Immature natural killer cell (primary cell): ENCODE measurements at places on chromosomes 6 and 20.

DNA sequence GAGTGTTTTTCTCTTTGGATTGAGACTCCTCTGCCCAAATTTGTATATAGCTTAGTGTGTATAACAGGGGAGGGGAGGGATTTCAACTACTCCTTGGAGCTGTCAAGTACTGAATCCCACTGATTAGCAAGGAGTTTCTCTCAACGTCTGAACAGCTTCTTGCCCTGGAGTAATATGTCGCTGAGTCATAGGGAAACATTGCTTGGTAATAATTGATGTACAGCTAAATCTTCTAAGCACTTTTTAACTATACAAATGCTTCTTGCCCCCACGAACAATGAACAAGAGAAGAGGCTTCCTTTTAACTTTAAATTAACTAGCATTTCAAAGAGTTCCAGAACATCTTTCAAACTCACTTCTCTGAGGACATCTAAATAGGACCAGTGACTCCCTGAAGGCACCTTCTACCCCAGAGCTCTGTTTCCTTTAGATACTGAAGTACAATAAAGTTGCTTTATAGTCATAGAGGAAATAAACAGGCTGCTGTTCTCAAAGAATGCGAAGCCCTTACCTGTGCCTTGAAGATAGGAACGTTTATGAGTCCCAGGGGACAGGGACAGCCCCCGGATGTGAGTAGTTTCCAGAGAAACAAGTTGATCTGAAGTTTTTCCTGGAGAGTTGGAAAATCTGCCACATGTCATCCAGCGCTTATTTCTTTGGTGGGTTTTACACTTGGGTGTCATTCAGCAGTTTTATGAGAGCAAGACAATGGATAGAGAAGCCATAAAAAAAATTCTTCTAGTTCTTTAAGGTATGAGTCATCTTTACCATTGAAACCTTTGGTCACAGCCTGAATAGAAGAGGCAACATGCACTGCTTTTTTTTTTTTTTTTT, 462.5 kb upstream of the BTBD3 start:
- no peak for DNase-seq

- DNase-seq = no peak
Measured at GRCh38 chr6:73942592-73943186, 246.7 kb downstream of the CD109 start.

DNA sequence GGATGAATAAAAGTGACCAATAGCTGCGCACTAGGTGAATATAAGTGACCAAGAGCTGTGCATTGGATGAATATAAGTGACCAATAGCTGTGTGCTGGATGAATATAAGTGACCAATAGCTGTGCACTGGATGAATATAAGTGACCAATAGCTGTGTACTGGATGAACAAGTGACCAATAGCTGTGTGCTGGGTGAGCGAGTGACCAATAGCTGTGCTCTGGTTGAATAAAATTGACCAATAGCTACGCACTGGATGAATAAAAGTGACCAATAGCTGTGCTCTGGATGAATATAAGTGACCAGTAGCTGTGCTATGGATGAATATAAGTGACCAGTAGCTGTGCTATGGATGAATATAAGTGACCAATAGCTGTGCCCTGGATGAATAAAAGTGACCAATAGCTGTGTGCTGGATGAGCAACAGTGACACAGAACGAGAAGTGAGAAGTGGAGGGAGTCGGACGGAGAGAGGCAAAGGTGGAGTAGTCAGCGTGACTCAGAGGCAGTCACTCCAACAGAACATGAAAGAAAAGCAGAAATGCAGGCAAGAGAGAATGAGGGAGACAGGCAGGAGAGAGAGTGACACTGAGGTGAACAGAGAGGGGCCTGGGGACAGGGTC, 38.5 kb downstream of the RBM38 start:
- DNase-seq = no peak

DNA sequence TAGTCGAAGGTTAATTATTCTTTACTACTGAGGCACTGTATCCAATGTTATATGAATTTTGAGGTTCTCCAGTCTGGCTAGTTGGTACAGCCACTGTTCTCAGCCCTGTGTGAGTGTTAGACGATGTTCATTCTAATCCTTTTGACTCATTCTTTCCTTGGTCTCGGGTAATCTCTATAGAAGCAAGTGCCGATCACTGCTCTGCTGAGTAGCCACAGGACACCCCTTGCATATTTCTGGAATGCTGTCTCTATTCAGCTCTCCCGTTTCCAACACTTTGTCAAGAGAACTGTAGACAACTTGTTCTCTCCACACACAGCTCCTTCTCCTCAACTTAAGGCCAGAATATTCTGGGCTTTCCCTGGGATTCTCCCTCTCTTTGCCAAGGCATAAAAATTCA, 42.4 kb upstream of the PLCB1 start:
- no peak for DNase-seq

DNA sequence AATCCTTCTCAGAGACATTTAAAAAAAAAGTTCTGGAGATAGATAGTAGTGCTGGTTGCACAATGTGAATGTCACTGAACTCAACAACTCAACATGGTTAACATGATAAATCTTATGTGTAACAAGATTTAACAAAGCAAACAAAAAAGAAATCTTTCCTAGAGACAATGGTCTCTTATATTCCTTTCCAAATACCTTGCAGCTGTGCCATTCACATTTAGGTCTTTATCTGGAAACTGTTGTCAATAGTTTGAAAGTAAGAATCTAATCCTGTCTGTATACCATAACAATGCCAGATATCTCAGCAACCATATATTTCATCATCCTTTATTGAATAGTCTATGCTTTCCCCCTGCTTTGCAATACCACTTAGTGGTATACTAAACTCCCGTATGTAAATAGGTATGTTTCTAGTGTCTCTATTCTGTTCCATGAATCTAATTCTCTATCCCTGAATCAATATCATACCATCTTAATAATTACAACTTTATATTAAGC, 2.1 kb downstream of the SERAC1 start:
- no peak for DNase-seq

DNA sequence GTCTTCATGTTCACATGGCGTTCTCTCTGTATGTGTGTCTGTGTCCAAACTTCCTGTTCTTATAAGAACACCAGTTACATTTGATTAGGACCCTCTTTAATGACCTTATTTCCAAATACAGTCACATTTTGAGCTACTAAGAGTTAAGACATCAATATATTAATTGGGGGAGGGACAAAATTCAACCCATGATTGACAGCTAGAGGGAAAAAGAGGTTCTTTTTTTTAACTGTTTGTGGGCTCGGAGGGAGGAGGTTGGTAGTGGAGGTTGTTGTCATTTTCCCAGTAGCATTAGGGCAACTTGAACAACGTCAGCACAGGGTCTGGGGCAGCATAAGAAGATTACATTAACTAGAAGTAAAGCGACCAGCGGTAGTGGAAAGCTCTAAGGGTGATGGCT, 2.3 kb upstream of the GMDS start:
- no peak for DNase-seq

GRCh38 chr6:4942673-4943009, 61.2 kb downstream of the RPP40 start:
- peak; percentile 30 for DNase-seq

- no peak for DNase-seq
Measured at GRCh38 chr6:36389353-36389752, 1.9 kb upstream of the ETV7 start.

DNA sequence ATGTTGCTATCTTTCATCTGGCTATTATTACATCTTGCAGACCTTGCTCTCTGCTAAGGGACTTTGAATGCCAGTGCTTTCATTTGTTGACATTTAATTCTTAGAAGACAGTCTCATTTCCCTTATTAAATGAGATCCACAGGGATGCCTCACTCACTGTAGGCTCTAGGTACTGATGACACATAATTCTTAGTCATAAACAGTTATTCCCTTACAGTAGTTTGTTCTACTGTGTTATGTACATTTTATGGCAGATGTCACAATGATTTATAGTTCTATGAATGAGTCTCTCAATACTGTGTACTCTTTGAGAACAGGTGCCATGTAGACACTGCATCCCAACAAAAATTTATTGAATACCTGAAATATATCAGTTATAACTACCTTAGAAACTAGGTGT, 70.3 kb downstream of the FAM83B start:
- no peak for DNase-seq

DNA sequence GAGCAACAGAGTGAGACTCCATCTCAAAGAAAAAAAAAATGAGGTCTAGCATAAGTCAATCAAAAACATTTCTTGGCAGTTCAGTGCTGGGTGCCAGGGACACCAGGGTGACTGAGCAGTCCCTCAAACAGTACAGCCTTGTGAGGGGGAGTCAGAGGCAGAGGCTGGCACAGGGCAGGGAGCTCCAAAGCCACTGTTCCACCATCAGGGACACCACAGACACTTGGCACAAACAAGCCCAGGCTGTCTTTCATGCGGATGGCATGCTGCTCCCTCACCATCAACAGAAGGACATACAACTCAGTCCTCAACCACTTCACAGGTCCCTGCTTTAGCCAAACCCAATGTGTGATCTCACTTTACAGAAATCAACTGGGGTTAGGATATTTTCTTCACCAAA, 36.0 kb upstream of the GRM4 start:
- DNase-seq = peak; percentile 58

DNA sequence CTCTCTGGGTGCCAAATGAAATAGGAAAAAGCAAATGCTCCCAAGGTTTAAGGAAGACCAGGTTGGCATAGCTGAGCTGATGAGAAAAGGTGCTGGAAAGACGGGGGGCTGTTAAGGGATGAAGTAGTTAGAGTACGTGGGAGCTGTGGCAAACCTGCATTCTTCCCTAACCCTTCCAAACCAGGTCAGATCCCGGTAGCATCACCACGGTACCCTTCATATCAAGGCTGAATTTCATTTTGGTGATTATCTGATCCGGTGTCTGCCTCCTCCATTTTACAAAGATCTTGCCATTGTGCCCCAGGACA, 68.0 kb upstream of the PIM1 start:
- DNase-seq = no peak

- DNase-seq = no peak
Measured at GRCh38 chr20:50152394-50153152, 950 bp downstream of the PEDS1 start.

DNA sequence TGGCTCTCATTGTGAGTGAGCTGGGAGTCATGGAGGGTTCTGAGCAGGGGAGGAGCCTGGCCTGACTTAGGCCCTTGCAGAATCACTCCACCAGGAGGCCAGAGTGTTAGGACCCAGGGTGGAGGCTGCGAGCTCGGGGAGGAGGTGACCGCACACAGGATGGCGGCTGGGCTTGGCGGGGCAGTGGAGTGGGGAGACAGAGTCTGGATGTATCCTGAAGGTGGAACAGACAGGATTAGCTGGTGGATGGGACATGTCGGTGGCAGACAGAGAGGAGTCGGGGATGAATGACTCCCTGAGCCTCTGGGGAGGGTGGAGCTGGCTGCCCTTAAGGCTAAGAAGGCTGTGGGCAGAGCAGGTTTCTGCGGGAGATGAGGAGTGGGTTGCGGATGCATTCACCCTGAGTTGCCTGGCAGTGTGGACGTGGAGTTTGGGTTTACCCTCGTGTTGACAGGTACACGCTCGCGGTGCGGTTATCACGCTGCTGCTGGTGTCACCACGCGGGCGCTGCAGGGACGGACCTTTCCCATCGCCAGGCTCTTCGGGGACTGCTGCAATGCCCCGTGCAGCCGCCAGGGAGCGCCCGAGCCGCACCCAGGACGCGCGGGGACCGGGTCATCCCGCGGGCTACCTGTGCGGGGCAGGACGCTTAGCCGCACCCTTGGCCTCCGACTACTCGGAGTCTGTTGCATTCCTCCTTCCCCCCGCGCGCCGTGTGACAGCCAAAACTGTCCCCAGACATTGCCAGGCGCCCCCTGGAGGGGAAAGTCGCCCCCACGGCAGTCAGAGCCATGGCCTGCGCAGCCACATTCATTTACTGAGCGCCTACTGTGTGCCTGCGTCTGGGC, 43.0 kb upstream of the PTGIS start:
- peak; percentile 80 for DNase-seq

DNA sequence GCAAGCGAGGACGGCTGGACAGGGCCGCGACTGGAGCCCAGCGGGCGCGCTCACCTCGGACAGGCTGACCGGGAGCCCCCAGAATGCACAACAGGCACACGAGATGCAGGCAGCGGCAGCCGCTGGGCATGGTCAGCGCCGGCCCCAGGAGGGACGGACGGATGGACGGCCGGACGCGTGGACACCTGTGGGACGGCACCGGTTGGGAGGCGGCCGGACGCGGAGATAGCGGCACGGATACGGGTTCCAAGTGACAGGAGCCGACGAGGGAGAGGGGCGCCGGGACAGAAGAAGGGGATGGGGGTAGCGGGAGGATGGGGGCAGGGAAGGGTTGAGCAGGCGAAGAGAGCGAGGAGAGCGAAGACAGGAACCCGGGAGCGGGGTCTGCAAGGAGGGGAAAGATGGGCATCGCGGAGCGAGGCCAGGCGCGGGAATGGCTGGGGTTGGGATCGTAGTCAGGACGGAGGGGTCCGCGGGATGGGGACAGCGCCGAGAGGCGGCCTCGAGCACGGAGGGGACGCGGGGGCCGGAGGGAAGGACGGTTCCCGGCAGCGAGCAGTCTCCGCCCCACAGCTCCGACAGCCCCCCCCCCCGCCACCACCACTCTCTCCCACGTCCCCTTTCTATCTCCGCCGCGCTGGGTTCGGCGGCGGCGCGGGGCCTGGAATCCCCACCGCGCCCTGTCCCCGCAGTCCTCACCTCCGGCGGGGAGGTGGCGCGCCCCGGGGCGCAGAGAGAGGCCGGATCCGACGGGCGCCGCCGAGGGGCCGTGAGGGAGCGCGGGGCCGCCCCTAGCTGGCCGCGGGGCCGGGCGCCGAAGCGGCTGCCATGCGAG, 435 bp downstream of the DLK2 start:
- DNase-seq = peak; percentile 63

DNA sequence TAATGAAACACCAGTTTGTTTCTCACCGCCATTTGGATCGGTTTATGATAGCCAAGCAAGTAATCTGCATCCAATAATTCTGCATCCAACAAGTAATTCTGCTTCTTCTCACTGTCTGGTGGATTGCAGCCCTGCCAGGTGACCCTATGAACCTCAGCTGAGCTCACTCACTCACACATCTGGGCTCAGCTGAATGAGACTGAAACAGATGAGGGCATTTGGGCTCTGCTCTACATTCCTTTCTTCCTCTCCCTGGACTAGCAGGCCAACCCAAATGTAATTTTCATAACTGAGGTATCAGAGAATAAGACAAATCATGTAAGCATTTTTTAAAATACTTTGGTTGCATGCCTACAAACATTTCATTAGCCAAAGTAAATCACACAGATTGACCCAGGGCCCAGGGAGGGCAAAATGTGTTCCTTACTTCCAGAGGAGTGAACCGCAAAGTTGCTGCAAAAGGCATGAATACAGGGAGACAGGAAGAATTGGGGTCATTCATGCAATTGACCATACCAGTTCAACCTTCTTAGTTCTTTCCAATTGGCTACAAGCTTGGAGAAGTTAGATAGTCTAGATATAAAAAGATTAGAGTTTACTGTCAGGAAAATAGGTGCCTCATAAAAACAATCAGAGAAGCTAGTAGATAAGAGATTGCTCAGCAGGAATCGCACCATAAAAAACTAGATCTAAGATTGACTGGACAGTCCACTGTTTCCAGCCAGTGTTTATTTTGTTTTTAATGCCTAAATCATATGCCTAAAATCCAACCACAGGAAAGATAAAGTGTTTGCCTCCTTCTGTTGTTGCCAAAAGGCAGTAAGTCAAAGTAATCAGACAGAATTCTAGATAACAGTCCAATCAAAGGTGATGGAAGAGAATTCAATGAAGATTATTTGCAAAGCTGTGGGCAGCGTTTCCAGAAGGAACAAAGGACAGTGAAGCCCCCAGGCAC, 43.7 kb downstream of the CBLN4 start:
- DNase-seq = no peak
